ENCODE measurements at places on chromosomes 4 and X.

GRCh38 chrX:31471229-31471628 is 399.4 kb upstream of the FTHL17 start:
- DNase-seq: no peak

- DNase-seq: no peak
Measured at GRCh38 chr4:113016377-113016776, 33.1 kb upstream of the ANK2 start.

DNA sequence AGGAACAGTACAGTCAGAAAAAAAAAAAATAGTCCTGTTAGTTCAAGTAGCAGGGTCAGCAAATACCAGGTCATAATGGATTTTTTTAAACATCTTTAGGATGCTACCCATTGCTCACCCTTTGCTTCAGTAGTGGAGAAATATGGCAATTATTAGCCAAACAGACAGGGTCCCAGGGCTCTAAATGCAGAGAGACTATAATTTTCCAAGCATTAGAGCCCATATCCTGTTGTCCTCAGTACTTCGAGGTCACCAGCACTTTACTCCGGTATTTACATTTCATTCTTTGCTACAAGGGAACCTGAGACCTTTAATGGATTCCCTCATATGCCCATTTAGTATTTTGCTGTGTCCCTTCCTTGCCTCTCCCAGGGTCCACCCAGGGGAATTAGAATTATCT is 1562.9 kb upstream of the TENM3 start:
- no peak for DNase-seq

GRCh38 chr4:138772366-138772765 is 243.2 kb upstream of the NOCT start:
- no peak for DNase-seq

- DNase-seq: peak; percentile 19
Measured at GRCh38 chrX:135688137-135688536, 25.3 kb upstream of the CT45A1 start.

GRCh38 chr4:32196950-32197688 is 1477.0 kb downstream of the PCDH7 start:
- DNase-seq: no peak

GRCh38 chrX:40622479-40623138 is 619 bp upstream of the MPC1L start:
- no peak for DNase-seq

DNA sequence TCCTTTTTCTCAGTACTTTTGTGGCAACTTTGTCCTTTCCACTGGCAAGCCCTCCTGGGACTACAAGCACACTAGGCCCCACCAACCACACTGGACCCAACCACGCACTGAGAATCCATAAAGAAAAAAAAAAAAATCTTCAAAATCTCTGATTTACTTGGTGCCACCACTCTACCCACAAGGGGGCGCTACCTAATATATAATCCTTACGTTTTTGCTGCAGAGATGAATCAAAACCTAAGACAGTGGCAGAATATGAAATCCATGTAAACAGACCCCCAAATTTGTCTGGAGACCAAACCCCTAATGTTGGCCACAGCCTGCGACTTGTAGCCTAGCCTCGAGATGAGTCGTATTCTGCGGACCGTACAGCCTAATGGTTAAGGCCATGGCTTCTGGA is 63.5 kb upstream of the ARHGAP36 start:
- peak; percentile 51 for DNase-seq

DNA sequence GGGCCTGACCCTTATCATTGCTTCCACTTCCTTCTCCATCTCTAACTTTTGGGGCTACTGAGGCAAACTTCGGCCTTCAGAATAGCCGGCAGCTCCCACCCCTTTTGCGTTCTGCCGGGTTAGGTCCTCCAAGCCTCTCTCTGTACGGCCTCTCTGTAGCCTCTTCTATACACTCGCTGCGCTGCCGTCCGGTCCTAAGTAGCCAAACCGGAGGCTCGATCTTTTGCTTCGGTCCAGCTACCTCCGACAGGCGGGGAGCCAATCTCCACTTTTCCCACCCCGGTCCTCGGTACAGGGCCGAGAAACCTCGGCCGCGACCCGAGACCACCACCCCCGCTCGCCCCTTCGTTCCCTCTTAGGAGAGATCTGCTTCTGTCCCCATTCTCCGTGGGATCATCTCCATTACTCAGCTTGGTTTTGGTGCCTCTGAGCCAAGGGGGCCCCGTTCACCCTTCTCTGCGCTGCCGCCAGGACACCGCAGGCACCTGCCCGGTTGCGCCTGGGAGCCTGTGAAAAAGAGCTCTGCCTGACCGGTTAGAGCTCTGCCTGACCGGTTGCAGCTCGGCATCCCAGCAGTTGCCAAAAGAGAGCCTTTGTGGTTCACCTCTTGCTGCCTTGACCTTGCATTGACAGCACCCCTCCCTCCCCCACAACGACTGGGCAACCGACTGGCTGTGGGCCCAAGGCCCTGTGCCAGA is 1.0 kb upstream of the HTR2C start:
- DNase-seq: no peak

DNA sequence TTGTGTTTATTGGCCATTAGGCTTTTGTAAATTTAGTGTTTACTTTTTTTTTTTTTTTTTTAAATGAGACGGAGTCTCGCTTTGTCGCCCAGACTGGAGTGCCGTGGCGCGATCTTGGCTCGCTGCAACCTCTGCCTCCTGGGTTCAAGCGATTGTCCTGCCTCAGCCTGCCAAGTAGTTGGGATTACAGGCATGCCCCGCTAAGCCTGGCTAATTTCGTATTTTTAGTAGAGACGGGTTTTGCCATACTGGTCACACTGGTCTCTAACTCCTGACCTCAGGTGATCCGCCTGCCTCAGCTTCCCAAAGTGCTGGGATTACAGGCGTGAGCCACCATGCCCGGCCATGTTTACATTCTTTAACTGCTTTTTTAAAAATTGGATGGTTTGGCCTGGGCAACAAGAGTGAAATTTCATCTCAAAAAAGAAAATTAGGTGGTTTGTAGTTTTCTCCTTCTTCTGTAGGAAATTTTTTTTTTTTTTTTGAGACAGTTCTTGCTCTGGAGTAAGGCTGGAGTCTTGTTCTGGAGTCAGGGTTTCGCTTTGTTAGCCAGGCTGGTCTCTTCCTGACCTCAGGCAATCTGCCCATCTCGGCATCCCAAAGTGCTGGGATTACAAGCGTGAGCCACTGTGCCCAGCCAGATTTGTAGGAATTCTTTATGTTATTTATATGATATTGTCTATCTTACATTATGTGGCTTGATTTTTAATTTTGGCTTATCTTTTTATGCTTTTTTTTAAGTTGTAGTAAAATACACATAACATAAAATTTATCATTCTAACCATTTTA is 15.1 kb downstream of the UBE2K start:
- no peak for DNase-seq

DNA sequence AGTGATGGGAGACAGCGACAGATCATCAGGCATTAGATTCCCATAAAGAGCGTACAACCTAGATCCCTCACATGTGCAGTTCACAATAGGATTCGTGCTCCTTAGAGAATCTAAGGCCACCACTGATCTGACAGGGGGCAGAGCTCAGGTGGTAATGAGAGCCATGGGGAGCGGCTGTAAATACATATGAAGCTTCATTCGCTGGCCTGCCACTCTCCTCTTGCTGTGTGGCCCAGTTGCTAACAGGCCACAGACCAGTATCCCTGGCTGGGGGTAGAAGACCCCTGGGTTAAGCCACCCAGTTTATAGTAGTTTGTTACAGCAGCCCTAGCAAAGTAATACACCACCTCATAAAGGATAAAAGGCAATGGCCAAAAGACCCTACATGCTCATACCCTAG is 30.3 kb downstream of the APBB2 start:
- no peak for DNase-seq

- no peak for DNase-seq
Measured at GRCh38 chr4:121712001-121712651, 15.3 kb upstream of the ANXA5 start.

Data from A673 (cell line).